Hindlimb muscle (tissue), 1 donor: ENCODE measurements at places on chromosomes 6 and 20.

DNA sequence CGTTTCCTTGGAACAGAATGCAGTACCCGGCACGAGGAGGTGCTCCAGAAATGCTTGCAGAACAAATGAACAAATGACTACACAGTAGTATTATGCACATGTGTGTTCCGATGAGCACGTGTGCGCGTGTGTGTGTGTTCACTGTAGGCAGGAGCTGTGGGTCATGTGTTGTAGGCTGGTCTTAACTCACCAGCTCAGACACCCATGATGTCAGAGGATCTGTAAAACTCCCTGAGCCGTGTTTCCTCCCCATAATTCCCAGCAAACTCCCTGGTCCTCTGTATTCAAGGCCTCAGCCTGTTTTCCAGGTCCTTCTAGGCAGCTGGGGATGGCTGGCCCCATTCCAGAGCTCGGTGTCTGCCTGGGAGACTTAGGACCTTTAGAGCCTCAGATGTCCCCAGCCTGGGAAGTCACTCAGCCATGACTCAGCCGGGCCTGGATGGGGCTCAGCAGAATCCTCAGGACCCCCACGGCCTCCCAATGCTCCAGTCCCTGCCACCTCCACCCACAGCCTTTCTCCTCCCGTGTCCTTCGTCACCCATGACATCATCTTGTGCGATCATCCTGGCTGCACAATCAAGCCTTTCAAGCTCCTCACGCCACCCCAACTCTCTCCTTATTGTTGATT, 475.0 kb upstream of the SULF2 start:
- DNase-seq: peak; percentile 59

DNA sequence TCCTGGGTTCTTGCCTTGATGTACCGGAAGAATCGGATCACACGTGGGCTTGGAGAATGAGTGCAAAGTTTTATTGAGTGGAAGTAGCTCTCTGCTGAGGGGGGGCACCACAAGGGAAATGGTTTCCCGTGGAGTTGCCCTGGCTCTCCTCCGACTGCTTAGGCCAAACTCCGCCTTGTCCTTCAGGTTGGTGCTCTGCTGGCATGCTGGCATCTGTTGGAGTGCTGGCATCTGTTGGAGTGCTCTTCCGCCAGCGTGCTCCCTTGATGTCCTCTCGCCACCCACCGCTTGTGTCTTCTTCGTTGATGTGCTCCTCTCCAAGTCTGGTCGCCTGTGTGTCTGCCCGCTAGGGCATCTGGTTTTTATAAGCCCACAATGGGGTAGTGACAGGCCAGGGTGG, 317.1 kb upstream of the HSF2 start:
- no peak for DNase-seq

GRCh38 chr6:52108128-52108527, 20.7 kb upstream of the PKHD1 start:
- DNase-seq: no peak

DNA sequence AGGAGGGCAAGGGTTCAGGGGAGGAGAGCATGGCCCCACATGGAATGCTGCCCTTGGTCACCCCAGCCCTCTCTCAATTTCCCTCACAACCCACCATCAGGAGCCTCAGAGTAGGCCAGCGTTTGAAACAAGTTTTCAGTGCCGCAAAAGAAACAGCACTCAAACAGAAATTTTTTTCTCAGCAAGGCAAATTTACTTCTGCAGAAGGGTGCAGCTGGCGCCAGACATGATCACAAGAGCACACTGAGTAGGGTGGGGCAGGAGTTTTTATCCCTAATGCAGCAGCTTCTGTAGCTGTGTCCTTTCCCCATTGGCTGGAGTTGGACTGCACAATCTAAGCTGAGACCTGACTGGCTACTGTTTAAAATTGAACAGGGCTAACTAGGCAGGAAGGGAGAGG, 287.8 kb upstream of the CDYL start:
- DNase-seq: no peak

- DNase-seq: no peak
Measured at GRCh38 chr6:116514111-116514510, 2.7 kb downstream of the CALHM5 start.

GRCh38 chr20:51979226-51979625, 176.9 kb upstream of the SALL4 start:
- no peak for DNase-seq

DNA sequence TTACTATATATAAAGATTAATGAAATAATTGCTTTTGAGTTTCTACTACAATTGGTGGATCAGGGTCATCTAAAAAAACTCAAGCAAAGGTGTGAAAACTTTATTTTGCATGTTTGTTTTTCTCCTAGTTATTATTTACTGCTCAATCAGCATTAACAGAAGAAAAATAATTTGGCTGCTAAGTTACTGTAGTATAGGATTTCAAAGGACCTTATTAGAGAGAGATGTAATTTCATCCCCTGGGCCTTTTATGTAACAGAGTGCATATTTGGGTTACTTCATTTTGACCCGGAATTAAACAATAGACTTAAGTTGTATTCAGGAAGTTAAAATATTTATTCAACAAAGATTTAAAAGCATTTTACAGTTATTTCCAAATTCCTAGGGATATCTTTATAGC, 49.8 kb downstream of the EYA4 start:
- no peak for DNase-seq

- DNase-seq: no peak
Measured at GRCh38 chr20:24894488-24894887, 54.6 kb upstream of the CST7 start.

GRCh38 chr6:162638931-162639574, 88.5 kb downstream of the PRKN start:
- DNase-seq: no peak

DNA sequence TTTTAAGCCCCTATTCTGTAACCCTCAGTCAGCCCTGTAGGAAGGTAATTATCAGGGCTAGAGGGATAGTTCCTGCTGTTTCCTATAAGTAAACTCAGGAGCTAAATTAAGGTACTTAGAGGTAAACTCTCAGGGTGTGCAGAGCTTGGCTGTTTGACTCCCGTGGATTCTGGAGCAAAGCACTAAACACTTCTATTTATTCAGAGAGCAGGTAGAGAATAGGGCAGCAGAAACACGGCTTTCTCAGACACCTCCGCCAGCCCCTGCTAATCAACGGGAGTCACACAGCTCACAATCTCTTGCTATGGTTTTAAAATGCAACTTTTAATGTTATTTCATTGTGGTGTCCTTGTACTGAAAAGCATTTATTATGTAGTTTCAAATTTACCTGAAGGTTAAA, 21.8 kb downstream of the PRKN start:
- DNase-seq: no peak

GRCh38 chr20:44633187-44633810, 18.2 kb downstream of the ADA start:
- DNase-seq: no peak

- no peak for DNase-seq
Measured at GRCh38 chr6:116251568-116252384, 2.1 kb downstream of the TSPYL4 start.

DNA sequence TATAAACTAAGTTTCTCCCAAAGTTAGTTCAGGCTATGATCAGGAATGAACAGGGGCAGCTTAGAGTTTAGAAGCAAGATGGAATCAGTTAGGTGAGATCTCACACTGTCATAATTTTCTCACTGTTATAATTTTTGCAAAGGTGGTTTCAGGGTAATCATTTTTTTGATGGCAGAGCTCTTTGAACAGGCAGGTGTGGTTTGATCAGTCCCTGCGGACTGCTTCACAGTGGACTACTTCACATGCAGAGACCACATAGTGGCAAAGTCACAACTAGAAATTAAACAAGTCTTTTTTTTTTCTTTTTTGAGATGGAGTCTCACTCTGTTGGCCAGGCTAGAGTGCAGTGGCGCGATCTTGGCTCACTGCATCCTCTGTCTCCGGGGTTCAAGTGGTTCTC, 6.8 kb downstream of the MAS1 start:
- DNase-seq: no peak

- DNase-seq: no peak
Measured at GRCh38 chr6:41100871-41101287, 28.1 kb downstream of the NFYA start.

DNA sequence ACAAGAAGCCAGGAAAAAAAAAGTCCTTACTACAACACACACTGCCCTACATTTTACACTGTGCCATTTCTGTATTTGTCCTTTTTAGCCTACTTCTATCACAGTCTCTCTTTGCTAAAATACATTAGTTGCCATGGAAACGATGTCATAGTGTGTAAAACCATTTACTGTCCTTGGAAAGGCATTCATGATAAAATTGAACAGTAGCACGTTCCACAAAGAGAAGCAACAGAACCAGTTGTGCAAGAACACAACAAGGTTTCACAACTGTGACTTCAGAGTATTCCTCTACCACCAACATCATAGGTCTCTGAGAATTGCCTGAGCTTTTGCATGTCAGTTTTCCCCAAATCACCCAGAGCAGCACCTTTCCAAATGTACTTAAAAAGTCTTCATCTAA, 20.5 kb downstream of the FYN start:
- no peak for DNase-seq

DNA sequence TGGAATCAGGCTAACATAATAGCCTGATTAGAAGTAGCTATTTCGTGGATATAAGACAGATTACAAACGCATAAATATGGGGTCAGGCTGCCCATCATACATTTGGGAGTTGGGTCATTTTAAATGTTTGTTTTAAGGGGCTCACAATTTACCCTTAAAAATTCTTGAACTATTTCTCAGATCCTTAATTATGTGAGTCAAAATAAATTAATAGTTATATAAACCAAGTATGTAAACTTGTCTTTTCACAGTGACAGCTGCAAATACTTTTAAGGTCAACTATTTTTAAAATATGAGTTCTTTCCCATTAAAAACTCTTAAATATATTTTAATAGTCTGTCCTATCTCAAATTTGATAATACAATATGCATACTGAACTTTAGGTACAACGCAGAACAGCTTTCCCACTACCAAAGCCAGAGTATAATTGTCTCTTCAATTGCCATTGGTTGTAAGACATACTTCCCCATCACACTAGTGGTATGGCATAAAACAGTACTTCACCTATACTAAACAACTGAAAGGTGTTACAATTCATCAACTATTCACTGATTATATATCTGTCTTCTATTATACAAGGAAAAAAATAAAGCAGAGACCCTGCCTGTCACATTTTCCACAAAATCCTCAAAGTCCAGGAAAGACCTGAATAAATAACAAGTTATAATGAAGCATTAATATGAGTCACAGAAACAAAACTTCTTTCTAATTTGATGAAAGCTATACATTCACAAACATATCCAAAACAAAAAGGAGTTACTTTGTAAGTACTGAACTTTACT, 80.8 kb upstream of the COL21A1 start:
- no peak for DNase-seq

DNA sequence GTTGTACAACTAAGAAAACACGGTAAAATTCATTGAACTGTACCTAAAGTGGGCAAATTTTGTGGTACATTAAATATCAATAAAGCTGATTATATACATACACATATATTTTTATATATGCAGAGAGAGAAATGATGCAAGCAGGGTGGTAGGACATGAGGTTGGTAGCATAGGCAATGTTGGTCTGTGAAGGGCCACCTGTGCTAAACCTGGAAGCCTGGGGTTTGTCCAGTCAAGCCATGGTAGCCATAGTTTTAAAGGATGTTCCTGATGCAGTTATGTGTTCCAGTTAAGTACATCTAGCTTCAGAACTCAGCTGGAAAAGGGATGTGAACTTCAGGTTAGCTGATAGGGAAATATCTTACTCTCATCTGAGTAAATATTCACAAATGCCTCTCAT, 60.1 kb downstream of the TRIM38 start:
- no peak for DNase-seq

GRCh38 chr20:18705490-18705889, 108.1 kb upstream of the SCP2D1 start:
- no peak for DNase-seq

DNA sequence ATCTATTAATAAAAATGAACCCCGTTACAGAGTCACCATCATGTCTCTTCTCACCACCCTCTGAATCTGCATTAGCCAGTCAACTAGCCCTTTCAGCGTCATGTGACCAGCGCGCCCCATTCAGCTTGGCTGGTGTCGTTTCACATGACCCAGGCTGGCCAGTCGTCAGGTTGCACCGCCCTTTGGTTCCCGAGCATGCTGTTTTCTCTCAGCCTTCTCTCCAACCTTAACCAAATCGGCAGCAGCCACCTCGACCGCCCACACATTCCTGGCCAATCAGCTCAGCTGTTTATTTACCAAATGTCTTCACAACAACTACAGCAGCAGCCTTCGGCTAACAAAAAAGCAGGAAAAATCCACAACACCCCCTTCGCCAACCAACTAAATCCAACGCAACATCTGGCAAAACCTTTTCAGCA, 5.6 kb downstream of the SRSF3 start:
- no peak for DNase-seq

- DNase-seq: peak; percentile 45
Measured at GRCh38 chr6:138250513-138251247, 32.4 kb upstream of the PBOV1 start.

GRCh38 chr6:131660195-131660594, 23.1 kb downstream of the ENPP3 start:
- no peak for DNase-seq

DNA sequence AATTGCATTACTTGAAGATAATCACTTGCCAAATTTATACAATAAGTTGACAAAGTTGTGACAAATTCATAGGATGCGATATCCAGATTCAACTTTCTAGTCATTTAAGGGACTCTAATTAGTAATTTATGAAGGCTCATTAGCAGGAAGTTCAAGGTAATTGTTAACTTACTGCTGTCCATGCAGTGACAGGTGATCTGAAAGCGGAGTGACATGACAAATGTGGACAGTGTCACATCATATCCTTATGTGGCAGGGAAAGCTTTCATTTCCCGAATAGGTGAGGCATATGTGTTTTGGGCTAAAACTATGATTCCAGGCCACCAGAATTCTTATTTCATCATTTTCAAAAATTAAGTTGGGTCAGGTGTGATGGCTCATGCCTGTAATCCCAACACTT, 115.9 kb upstream of the BMP2 start:
- no peak for DNase-seq

DNA sequence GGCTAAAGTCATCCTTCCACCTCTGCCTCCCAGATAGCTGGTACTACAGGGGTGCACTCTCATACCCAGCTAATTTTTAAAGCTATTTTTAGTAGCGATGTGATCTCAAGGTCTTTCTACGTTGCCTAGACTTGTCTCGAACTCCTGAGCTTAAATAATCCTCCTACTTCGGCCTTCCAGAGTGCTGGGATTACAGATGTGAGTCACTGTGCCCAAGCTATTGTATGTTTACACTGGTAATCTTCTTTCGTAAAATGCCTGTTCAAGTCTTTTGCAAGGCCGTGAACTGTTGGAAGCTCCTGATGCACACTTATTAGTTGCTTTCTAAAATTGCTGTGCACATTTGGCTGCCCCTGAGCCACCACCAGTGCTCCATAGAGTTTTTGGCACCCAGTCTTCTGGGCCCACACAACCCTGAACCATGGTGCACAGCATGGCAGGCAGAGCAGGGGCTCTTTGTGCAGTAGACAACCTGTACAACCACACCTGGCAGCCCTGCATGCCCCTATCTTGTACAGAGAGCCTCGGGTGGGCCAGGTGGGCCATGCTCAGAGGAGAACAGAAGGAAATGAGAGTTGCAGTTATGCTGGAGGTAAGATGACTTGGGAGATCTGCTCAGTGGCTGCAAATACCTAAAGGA, 33.3 kb downstream of the PDRG1 start:
- DNase-seq: no peak

GRCh38 chr6:47043286-47043685, 1.2 kb upstream of the ADGRF1 start:
- no peak for DNase-seq

- no peak for DNase-seq
Measured at GRCh38 chr6:52346503-52346902, 15.4 kb upstream of the PAQR8 start.
